ENCODE measurements at places on chromosomes 2 and 18.

DNA sequence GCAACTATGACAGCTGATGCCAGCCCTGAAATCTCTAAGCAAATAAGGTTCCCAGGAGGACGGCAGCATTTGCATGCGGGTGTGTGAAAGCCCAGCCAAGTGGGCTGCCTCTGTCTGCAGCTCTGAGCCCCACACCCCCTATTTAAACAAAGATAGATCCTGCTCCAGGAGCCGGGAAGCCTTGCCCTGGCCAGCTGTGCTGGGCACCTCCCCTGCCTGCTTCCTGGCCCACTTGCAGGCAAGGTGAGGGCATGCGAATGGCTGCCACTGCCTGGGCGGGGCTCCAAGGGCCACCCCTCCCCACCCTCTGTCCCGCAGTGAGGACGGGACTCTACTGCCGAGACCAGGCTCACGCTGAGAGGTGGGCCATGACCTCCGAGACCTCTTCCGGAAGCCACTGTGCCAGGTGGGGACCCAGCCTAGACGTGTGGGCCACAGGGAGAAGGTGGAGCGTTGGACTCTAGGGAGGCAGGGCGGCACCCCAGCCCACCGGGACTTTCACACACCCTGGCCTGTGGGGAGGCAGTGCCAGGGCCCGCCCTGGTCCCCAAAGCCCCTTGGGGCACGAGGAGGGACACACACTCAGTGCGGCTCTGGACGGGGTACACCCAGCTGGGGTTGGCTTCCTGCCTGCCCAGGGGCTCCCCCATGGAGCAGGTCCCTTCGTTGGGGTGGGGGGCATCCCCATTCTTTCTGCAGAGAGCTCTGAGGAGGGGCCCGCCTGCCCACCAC is at the start of gene ANO7:
Gene ANO7, plus strand, starts transcription at position 317 of the 732 bp plus-strand sequence. CDS start 1,387 bp downstream, outside the sequence.
- DNase-seq: no peak

- no peak for DNase-seq
Measured at GRCh38 chr18:51862051-51862715, 477.8 kb upstream of the DCC start.

GRCh38 chr2:121136323-121136722 is 148.7 kb downstream of the TFCP2L1 start:
- no peak for DNase-seq

DNA sequence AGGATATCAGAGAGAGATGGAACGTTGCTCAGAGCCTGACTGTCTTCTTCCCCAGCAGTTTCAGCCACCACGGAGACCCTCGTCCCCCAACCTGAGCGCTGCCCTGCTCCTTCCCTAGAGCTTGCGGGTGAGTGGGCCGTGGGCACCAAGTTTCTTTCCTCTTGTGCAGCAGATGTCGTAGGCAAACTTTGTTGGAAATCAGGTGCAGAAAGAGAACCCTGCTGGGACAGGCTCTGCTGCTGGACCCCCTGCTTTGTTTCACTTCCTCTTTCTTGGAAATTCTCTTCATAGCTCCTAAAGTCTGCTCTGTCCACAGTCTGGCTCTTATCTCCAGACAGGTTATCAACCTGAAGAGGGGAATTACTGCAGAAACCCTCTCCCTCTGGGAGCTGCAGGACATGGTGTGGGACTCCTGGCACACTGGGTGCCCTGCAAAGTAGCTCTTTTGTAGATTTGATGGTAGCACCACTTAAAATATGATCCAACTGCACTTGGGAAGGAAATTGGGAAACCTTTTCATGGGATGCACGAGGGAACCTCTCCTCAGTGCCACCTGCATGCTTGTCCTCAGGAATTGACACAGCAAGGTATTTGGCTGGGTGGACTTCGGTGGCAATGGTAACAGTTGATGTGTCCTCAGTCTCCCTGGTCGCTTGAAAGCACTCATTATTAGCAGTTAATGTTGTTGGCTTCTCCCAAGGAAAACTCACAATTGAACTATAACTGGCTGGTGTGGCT is 92.2 kb downstream of the ALPK2 start:
- no peak for DNase-seq

DNA sequence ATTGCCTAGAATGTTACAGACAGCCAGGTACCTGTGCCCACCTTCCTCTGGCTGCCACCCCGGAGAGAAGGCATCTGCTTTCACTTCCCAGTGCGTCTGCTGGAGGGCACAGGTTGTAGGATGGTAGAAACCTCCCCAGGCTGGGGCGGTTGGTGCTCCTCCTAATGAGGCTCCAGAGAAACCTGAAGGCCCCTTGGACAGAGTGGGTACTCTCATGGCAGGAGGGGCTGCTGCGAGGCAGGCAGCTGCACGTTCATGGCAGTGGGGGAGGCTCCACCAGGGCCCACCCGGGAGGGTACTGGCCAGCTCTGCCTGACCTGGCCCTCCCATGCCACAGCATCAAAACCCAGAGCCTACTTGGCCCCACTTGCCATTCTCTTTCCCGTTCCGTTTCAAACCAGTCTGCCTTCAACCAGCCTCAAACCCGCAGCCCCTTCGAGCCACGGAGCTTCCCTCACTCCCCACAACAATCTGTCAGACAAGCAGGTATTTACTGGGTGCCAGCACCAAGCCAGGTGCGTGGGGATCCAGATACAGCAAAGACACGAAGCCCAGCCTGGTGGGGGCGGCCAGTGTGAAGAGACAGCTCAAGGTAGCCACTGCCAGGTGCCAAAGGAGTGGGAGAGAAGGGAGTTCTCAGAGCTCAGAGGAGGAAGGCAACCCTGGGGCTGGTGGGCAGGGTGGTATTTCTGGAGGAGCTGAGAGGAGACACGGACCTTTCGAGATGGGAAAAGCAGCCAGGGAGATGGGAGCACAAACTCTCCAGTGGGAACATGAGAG is 229.6 kb downstream of the LOXHD1 start:
- DNase-seq: no peak

- no peak for DNase-seq
Measured at GRCh38 chr2:229601936-229602335, 112.4 kb downstream of the DNER start.

GRCh38 chr2:181814057-181814491 is 77.5 kb upstream of the ITPRID2 start:
- DNase-seq: no peak

DNA sequence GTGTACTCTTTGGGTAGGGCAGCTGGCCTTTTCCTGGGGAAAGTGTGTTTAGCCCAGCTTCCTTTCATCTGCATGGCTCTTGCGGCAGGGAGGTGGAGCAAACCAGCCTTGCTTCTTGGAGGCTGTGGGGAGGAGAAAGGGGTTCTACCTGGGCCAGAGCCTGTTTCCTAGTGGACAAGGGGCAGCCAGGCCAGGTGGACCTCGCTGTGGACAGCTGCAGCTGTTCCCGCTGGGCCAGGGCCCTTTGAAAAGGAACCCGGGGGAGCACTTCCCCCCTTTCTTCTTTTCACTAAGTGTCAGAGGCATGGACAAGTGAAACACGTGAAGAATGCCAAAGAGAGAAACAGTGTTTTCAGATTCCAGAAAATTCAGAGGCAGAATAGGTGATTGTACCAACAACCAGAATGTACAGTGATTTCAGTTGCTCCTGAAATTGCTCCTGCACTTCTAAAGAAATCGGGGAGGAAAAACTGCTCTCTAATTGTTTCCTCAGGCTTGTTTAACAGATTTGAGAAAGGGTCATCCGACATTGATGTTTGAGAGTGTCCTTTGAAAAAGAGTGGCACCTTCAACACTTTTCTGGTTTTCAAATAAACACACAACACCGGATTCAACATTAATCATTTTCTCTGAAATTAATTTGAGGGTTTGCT is 3.9 kb downstream of the GLI2 start:
- no peak for DNase-seq

DNA sequence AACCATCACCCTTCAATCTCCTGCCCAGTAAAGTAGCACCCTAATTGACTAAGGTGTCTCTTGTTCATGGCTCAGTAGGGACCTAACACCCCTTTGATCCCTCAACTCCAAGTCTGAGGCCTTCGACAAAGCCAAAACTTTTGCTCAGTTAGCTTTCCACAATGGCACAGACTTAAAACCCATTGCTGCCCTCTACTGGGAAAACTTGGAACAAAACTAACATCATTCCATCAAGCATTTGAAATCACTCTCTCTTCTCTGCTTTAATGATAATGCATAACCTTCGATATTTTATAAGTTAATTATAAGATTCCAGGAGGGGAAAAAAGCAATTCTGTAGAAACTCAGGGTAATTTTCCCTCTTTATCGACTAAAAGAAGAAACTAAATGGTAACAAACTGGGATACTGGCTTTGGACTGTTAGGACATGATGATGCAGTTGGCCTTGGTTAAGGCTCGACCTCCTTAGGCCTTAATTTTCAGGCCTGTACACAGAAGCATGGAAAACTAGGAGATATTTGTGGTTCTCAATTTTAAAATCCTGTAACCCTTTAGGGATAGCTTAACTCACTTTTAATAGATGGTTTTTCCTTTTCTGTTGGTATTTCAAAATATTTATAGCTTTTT is 127.8 kb downstream of the STK39 start:
- DNase-seq: no peak
